ENCODE measurements at places on chromosomes 5 and 9.

GRCh38 chr5:126763371-126763770, 13.6 kb upstream of the LMNB1 start:
- DNase-seq: no peak

- no peak for DNase-seq
Observed at GRCh38 chr5:174903172-174903732, 178.9 kb downstream of the MSX2 start.

DNA sequence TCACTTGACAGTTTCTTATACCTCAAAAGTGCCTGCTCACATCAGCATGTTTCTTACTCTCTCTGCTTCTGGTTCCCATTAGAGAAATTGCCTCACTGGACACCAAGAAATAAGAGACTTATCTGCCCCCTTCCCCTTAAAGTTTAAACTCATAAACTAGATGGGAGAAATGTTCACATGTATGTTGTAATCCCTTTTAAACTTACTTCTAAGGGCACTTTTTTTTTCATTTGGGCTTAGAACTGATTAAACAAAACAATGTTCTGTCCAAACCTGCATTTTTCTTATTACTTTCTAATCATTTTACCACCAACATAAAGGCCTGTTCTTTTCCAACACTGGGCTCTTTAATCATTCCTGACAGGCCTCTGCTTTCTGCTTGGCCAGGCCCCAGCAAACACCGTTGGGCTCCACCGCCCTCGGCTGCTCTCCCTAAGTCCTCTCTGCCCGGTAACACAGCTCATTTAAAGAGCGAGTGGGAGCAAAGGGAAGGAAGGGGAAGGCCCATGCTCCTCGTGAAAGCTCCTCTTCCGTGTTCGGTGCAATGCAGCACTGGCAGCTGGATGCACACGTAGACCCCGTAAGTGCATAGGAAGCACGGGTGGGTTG, 53.4 kb downstream of the ROR2 start:
- DNase-seq: no peak

- DNase-seq: no peak
Observed at GRCh38 chr5:10505517-10506095, 58.3 kb upstream of the ANKRD33B start.

GRCh38 chr5:146273109-146273508, 65.5 kb upstream of the POU4F3 start:
- no peak for DNase-seq

- DNase-seq: no peak
Observed at GRCh38 chr9:75664597-75664996, 225.9 kb upstream of the PCSK5 start.

- DNase-seq: no peak
Observed at GRCh38 chr5:179302499-179303185, 42.6 kb downstream of the ADAMTS2 start.

DNA sequence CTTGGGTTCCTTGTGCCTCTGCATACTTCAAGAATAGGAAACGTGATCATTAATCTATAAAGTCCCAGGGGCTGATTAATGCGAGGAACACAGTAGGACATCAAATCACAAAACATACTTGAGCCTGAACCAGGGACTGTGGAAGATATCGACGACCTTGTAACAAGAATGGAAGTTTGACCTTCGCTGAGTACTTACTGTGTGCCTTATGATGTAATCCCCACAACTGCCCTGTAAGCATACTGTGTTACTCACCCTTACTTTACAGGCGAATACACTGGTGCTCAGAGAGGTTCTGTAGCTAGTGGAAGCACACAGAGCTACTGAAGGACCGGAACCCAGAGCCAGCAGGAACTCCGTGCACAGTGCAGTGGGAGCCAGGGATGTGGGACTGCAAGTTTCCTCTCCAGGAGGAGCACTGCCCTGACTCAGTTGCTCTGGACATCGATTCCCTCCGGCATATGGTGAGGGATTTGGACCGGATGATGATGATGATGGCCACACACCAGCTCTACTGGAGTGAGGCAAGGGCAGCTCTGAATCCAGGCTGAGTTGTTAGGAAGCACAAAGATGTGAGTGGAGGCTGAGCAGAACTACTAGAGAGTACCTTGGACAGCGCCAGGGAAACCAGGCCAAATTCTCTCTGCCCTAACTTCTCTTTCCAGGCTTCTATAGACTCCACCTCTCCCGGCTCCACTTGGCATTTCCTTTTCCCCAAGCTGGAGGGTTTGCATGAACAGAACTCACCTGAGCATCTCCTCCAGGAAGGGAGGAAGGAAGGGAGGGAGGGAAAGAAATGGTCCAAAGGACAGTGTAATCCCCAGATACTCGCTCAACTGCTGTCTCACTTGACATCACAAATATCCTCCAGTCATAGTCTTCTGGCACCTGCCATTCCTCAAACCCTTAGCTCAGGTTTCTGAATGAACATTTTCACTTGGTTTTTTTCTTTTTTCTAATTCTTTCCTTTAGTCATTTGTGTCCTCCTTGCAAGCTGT, 1.5 kb upstream of the GABBR2 start:
- no peak for DNase-seq

DNA sequence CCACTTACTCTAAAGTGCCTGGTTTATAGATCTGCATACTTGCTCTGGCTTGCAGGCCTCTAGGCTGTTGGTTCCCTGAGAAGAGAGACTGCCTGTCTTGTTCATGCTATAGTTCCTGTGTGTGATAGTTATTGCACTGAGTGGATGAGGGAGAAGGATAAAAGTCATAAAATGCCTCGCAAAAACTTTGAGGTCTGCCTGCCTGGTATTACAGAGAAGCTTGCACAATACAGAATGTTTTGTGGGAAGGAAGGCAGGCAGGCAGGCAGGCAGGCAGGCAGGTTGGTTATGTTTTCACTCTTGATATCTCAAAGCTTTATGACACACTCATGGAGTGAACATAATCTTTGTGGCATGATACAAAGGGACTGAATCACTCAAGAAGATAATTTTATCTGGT, 287.1 kb downstream of the SLIT3 start:
- no peak for DNase-seq

- DNase-seq: no peak
Observed at GRCh38 chr9:4328723-4329122, 28.9 kb upstream of the GLIS3 start.

DNA sequence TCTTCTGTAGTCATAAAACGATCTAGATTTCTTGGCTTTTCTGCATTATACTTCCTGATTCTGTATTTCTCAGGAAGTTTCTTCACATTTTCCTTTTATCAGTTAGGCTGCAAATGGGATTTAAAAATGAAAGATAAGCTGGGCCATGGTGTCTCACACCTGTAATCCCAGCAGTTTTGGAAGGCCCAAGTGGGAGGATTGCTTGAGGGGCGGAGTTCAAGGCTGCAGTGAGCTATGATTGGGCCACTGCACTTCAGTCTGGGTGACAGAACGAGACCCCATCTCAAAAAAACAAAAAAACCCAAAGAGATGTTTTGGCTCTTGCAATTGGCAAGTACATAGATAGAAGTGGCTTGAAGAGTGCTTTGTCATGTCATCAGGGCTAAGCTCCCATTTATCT, 26.2 kb upstream of the APC start:
- no peak for DNase-seq

DNA sequence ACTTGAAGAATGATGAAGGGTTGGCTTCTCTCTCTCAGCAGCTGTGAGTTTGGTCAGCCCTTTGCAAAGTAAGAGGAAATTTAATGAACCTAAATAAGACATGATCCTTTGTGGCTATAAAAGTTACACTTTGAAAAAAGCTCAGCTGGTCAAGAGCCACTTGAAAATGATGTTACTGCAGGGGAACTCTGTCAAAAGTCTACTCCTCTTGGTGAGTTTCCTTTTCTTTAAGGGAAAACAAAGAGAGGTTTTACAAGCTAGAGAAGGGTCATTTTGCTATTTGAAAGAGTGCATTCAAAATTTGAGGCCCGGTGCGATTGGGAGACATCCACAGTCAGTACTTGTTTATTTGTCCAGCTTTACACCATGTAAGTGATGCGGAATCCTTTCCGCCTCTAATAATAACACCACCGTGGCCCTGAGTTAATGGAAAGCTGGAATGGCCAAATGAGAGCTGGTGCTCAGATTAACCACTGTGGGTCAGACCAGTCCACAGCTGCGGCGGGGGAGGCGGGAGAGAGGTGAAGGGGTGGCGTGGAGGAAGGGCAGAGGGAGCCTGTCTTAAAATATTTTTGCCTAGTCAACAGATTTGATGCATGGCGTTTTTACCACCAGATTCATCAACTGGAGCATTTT, 404.0 kb downstream of the TLE4 start:
- DNase-seq: no peak

DNA sequence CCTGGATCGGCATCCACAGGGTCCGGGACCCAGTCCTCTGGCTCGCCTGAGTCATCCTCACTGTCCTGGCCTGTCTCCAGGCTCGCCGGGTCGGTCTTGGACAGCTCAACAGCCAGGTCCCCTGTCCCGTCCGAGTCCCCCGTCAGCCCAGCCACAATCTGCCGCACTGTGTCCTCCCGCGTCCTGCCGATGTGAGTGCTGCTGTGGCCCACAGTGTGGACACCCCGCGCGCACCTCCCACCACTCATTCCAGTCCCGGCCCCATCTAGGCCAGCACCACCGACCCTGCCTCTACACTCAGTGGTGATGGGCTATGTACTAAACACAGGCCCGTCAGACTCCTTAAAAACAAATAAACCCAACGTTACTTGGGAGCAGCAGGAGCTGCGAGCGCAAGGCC, 6.7 kb downstream of the ANAPC2 start:
- no peak for DNase-seq

- DNase-seq: no peak
Observed at GRCh38 chr5:125005266-125005665, 258.8 kb upstream of the ZNF608 start.

DNA sequence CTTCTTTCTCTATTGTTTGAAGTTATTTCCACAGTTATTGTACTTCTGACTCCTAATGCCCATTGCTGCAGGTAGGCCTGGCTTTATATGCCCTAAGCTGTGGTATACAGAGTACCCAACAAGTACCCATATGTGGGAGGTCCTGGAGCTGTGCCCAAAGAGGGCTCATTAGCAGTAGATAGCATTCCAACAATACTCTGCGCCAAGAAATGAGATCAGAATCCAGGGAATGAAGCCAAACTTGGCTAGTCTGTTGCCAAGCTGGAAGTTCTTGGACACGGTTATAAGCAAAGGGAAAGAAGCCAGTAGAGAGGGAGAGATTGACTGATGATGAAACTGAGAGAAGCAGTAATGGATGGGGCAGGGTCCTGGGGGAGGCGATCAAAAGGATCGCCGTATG, 29.7 kb upstream of the FAM169A start:
- no peak for DNase-seq

DNA sequence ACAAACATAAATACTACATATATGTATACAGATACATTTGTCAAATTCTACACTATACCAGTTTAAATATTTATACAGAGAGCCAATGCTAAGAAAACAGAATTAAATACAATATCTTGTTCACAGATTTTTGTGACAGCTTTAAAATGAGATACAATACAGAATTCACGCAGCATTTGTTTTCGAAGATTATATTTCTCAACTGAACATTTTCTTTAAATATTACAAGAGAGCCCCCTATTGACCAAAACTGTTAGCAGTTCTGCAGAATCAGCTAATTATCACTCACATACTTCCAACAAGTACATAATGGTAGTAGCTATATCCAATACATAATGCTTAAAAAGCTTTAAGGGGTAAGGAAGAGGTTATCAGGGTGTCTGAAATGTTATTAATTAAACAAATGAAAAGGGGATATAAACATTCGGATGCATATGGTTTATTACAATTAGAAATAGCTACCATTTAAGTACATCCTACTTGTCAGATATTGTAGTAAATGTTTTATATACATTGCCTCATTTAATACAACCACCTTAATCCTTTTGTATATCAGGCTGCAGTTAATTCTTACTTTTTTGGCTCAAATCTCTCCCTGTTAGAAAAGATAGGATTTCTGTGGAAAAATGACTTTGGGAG, 31.7 kb downstream of the ZDHHC21 start:
- no peak for DNase-seq

DNA sequence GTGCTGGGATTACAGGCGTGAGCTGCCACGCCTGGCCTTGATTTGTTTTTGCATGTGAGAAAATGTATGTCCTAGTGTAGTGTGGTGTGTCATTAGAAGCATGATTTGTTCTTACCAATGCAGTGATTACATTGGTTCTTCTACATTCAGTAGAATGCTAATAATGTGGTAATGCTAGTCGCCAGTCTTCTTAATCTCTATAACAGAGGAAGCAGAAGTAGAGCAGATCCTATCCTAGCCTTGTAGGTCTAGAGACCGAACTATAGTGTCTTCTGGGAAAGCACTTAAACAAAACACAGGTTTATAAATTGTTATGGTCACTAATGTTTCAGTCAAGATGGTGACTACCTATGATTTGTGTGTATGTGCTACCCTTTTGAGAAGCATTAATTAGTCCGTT, 197.5 kb upstream of the DMRT1 start:
- no peak for DNase-seq

DNA sequence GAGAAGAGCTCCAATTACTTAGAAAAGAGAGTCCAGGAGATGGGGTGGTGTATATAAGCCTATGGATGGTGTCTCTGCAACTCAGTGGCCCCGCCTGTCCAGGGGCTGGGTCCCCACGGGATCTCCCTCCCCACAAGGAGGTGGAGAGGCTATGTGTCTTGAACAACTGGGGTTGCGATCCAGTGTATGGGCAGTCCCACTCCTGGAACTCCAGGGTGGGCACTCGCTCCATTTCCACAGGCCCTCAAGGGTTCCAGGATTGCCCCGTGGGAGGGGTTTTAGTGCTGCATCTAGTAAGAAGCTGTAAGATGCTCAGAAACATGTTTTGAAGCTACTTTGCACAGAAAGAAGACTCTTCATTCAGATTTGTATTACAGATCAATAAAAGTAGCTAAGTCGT, 558 bp upstream of the SMAD5 start:
- DNase-seq: no peak

GRCh38 chr5:72509401-72509800, 2.2 kb upstream of the ZNF366 start:
- DNase-seq: no peak

- no peak for DNase-seq
Observed at GRCh38 chr5:110376281-110376951, 350.1 kb downstream of the TMEM232 start.

- no peak for DNase-seq
Observed at GRCh38 chr5:89996890-89997289, 412.7 kb downstream of the CETN3 start.

DNA sequence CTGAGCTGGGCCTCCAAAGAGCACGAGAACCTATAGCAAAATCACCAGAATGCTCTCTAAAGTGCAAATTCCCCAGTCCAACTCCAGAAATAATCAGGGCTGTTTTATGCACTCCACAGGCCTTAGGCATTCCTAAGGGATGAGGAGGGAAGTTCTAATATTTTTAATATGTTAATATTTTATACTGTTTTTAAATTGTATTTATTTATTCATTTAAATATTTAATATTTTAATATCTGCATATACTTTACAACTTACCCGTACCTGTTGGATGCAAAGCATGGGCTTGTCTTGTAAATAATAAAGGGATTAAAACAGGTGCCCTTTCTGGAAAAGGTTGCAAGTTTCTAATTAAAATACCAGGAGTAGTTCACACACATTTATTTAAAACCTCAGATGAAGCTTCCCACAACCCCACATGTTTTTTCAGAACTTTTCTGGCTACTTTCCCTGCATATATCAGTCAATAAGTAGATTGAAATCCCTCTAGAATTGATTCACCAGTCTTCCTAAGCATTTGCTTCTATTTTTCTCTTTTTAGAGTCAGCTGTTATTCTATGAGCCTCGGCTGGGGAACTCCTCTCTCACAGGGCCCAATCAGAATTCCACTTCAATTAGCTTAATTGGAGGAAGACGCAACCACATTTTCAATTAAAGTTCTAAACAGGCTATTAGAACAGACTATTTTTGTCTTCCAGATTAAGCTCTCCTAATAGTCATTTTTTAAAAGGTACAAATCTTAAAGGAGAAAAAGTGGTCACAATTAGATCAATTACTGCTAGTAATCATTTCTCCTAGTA, 140.8 kb downstream of the CDH6 start:
- DNase-seq: no peak

- DNase-seq: no peak
Observed at GRCh38 chr5:137600721-137601360, 101.7 kb upstream of the SPOCK1 start.

Measured in stimulated activated CD8-positive, alpha-beta memory T cell treated with anti-CD3 and anti-CD28 coated beads, Interleukin-12 subunit alpha, Interleukin-12 subunit beta, amount 100 ng/mL, for 4 hours (primary cell).